Mesenchymal stem cell (in vitro differentiated cells and primary cell): ENCODE measurements at places on chromosomes 4 and X.

DNA sequence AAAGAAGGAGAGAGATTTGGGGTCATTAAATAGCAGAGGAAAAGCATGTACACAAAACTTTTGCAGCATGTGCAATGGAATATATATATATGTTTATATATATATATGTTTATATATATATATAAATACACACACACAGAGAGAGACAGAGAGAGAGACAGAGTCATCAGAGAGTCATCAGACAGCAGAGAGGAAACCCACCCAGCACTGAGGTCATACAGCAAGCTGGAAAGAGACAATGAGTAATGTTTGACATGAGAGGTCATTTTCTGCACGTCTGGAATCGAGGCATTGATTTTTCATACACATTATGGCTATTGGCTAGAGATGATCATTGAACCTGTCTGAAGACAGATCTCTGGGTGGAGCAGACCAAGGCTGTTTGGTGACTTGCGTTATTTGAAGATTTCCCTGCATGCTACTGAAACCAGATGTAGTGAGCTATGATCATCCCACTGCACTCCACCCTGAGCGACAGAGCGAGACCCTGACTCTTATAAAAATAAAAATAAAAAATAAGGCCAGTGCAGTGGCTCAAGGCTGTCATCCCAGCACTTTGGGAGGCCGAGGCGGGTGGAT, 48.8 kb upstream of the SHOX start:
- no peak for DNase-seq

GRCh38 chr4:183722731-183723560, 63.9 kb downstream of the TRAPPC11 start:
- DNase-seq, result peak; percentile 54

GRCh38 chr4:143375326-143376073, 38.8 kb downstream of the GAB1 start:
- DNase-seq, result peak; percentile 45

DNA sequence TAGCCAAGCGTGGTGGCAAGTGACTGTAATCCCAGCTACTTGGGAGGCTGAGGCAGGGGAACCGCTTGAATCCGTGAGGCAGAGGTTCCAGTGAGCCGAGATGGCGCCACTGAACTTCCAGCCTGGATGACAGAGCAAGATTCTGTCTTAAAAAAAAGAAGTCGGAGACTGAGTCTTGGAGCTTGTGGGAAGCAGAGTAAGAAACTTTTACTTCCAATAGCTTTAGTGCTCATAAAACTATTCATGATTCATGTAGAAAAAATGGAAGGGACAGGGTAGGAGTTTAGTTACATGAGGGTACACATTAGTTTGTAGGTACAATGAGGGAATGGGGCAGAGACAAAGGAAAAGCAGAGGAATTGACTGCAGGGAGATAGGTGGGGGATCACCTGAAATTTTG, 19.3 kb downstream of the RAP2C start:
- no peak for DNase-seq

GRCh38 chrX:43861750-43862149, 20.5 kb downstream of the MAOB start:
- no peak for DNase-seq

- no peak for DNase-seq
Observed at GRCh38 chr4:133394971-133395627, 246.0 kb downstream of the PCDH10 start.

DNA sequence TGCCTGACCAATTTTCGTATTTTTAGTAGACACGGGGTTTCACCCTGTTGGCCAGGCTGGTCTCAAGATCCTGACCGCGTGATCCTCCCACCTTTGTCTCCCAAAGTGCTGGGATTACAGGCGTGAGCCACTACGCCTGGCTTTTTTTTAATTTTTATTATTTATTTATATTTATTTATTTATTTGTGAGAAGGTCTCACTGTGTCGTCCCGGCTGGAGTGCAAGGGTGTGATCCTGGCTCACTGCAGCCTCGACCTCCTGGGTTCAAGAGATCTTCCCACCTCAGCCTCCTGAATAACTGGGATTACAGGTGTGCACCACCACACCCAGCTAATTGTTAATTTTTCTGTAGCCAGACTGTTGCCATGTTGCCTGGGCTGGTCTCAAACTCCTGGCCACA, 141.1 kb downstream of the CRLF2 start:
- no peak for DNase-seq

- DNase-seq, result no peak
Observed at GRCh38 chr4:87327136-87327535, 4.5 kb upstream of the HSD17B13 start.

GRCh38 chrX:134718105-134718965, 60.1 kb upstream of the PLAC1 start:
- peak; percentile 94 for DNase-seq

GRCh38 chr4:77178560-77178959, 21.6 kb downstream of the CCNG2 start:
- no peak for DNase-seq

DNA sequence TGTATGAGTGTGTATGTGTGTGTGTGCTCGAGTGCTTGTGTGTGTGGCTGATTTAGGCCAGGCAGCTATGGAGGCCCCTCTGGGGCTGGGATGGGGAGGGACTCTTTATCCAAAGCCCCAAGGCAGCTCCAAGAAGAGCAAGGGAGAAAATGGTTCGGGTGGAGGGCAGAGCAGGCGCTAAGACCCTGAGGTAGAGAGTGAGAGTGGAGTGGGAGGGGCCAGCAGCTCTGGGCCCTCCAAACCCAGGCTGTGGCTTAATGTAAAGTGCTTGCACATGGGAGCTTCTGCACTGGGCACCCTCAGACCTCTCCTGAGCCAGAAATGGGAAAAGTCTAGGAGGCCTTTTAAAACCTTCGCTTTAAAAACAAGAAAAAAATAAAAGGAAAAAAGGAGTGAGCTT, 233.5 kb upstream of the PSAPL1 start:
- DNase-seq, result no peak

- DNase-seq, result no peak
Observed at GRCh38 chrX:126695375-126695896, 124.1 kb upstream of the PRR32 start.

DNA sequence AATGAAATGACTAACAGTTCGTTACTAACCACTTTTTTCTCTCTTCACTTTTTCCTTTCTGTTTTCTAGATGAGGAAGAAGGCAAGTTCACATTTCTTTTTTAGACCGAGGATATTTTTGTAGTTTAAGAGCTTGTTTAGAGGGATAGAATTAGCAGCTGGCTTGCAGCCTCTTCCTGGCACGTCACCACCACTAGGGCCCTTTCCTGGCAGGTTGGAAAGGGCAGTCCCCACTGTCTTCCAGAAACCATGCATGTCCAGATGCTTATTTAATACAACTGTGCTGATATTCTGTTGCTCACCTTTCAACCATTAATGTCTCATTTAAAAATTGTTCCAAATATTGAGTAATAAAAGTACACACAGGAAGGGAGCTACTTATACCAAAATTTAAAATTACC, 209.5 kb upstream of the PACRGL start:
- no peak for DNase-seq

DNA sequence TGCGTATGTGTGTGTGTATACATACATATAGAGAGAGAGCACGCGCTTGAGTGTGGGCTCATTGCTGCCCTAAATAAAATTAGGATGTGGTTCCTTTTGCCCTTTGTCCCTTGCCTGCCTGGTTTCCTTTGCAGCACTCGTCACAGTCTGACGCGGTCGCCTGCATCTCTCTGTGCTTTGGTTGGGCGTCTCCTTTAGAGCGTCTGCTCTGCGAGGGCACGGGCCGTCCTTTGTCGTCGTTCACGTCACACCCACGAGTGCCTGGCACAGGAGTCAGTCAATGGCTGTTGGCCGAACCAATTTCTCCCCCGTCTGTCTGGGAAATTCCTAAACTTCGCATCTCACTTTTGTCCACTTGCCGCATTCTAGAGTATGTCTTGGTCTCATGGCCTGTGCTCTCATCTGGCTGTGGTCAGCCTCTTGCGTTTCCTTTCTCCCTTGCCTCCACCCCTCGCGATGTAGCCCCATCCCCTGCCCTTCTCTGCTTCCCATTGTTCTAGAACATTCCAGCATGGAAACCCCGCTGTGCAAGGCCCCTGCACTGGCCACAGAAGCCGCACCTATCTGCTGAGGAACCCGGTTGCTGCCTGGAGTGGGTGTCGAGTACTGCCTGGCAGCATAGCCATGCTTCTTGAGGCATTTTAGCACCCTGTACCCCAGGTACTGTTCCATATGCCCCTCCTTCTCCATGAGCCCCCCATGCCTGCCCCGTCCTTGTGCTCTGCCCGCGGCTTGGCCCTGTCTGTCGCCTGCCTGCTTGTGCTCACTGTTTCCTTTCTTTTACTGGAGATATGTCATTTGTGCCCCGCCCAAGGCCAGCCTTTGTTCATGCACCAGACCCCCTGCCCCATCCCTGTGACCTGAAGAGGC, 8.0 kb downstream of the MAEA start:
- no peak for DNase-seq

GRCh38 chr4:181176306-181176705, 1066.9 kb upstream of the TENM3 start:
- DNase-seq, result no peak

- DNase-seq, result peak; percentile 33
Observed at GRCh38 chr4:169164669-169165415, 105.9 kb downstream of the SH3RF1 start.

DNA sequence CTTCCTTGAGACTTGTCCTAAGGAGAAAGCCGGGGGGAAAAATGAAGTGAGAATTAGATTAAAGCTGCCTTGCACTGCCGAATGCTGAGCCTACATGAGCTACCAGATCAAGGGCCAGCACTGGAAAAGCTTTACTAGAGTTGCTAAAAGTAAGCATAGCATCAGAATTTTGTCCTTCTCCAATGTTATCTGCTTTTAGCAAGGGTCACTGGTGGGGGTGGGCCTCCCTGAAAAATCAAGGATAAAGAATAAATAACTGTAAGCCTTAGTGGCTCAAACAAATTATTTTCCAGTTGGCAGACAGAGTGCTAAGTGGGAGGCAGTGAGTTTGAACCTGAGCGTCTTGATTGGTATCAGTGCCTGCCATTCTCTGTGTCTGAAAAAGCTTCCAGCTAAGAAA, 310.5 kb upstream of the PITX2 start:
- DNase-seq, result no peak

DNA sequence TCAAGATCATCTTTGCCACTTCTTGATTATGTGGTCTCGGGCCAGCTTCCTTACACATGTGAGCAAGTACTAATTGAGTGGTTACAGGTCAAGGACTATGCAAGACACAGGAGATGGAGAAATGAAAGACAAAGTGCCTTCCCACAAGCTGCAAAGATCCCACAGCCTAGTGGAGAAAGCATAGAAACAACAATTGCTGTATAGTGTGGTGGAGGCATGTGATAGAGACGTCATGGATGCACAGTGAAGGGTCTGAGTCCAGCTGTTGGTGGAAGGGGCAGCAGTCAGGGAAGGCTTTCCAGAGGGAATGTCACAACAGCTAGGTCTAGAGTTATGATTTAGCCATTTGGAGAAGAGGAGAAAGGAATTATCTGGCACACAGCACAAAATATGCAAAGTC, 210.6 kb downstream of the KDR start:
- DNase-seq, result no peak
